ENCODE measurements at places on chromosomes 13 and 19.

DNA sequence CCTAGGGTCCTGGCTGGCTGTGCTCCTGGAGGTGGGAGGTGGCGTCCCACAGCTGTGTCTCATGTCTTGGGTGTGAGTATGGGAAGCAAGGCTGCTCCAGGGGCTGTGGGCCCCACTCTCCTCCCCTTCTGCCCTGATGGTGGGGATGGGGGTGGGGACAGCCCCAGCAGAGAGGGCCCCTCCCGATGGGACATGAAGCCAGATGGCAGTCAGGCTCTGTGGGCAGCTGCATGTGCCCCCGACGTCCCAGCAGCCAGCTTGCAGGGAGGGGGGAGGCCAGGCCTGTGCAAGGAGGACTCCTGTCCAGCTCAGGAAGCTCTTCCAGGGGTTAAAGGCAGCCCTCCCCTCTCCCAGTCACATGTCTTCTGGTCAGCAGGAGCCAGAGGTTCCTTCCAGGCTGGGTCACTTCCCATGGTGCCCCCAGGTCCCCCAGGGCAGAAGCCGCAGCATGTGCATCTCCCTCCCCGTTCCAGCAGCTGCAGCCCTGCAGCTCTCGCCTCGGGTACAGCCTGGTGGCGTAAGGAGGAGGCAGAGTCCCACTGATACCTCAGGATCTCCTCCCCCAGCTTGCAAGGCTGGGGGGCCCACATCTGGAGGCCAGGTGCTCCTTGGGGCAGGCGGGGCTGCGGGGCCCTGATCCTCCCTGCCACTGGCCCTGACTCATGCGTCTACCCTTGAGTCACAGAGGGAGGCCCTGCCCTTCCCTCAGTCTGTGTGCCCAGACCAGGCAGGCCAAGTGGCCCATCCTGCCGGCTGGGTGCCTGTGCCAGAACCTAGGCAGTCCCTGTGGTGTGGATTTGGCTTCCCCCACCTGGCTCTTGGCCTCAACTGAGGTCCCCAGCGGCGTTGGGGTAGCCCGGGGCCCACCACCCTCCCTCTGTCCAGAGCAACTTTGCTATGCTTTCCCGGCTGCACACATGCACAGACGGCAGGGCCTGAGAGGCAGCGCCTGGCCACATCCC, 13.0 kb downstream of the YIPF2 start:
- no peak for DNase-seq

DNA sequence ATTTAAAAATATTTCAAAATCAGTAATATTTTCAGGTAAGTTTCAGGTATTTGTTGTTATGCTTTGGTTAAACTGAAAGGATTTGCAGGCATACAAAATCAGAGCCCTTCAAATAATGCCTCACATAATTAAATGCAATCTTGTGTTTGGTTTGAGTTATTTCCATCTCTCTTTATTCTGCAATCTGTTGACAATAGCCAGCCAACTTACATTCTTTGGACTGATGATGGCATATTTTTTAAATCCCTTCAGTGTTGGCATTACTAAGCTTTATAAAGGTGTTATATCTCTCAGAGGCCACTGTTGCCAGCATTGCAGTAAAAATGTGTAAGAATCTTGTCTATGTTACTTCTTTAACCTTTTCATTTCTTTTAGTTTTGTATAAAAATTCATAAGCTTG, 257.2 kb upstream of the RFC3 start:
- DNase-seq = no peak

- DNase-seq = no peak
Measured at GRCh38 chr19:38893341-38893771, 6.1 kb downstream of the SIRT2 start.

DNA sequence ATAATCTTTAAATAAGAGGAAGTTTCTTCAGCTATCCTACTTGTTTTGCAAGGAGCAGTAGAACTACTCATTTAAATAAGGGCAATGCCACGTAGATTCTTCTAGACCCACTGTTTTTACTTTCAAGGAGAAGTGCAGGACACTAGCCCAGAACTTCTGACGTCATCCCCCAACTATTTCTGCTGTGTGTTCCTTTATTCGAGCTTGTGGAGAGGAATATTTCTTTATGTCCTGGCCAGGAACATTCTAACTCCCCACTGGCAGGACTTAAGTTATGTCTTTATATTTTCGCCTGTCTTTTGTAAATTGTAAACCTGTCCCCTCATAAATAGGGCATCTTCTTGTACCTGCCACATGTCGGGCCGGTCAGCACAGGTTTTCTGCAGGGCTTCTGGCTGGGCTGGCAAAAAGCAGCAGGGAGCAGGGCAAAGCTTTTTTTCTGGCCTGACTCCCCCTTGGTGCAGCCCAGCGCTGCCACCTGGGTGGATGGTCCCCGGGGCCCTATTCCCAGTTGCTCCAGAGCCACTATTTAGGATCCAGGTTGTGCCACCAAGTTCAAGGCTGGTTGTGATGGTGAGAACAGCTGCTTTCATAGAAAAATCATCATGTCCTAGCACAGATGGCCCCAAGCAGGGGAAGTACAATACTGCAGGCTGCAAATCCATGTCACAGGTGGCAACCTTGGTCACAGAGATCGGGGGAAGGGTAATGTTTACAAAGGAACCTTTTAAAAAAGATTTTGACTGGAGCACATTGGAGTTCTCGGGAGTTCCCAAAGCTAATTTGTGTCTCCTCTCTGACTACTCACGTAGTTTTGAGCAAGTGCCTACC, 1.8 kb downstream of the MBNL2 start:
- peak; percentile 66 for DNase-seq

DNA sequence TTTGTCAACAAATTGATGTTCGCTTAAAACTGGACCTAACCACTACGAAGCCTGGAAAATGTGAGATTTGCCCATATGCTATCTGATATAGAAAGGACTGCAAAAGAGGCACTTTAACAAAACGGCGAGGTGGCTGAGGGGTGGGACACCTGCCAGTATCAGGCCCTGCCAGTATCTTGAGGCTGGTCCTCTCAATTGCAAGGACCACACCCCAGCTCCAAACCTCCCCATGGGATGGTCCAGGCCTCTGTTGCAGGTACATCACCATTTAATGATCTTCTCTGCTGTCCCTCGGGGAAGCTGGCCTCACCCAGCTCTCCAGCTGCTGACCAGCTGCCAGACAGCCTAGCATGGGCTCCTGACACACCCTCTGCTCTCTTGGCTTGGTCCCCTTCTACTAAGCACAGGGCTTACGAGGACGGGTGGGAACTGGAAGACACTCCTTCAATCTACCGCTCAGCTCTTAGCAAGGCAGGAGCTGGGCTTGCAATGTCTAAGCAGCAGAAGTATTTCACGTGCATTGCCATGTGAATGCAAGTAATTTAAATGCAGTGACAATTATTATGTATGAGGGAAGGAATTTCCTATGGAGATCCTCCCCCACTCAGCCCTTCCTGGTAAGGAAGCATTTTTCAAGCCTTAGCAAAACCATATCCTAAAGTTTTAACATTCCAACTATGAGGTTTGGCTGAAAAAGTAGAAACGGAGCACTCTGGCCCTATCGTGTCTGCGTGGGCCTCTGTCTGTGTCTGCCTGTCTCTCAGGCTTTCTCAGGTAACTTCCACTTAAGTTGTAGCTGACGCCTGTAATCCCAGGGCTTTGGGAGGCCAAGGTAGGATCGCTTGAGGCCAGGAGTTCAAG, 63.9 kb downstream of the LATS2 start:
- no peak for DNase-seq

DNA sequence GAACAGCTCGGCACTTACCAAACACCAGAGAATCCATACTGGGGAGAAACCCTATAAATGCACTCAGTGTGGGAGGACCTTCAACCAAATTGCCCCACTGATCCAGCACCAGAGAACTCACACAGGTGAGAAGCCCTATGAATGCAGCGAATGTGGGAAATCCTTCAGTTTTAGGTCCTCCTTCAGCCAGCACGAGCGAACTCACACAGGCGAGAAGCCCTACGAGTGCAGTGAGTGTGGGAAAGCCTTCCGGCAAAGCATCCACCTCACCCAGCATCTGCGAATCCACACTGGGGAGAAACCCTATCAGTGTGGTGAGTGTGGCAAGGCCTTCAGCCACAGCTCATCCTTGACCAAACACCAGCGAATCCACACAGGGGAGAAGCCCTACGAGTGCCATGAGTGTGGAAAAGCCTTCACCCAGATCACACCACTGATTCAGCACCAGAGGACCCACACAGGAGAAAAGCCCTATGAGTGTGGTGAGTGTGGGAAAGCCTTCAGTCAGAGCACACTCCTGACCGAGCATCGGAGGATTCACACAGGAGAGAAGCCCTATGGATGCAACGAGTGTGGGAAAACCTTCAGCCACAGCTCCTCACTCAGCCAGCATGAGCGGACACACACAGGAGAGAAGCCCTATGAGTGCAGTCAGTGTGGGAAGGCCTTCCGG, 8.3 kb downstream of the ZNF135 start:
- no peak for DNase-seq

GRCh38 chr13:46834657-46835056, 37.7 kb upstream of the ESD start:
- no peak for DNase-seq

DNA sequence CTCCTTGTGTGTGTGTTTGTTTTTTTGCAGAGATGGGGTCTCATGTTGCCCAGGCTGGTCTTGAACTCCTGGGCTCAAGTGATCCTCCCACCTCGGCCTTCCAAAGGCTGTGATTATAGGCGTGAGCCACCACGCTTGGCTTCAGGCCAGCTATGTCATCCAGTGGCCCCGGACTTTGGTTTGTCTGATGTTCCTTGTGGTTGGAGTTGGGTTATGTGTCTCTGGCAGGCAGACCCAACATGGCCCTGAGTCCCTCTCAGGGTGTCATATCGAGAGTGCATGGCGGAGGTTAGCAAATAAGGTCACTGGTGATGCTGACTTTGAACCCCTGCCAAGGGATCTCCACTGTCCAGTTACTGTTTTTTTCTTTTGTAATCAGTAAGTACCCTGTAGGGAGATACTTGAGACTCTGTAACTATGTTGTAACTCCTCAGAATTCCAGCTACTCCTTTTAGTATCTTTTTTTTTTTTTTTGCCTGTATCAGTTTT, 37.3 kb downstream of the SMARCA4 start:
- DNase-seq = no peak

DNA sequence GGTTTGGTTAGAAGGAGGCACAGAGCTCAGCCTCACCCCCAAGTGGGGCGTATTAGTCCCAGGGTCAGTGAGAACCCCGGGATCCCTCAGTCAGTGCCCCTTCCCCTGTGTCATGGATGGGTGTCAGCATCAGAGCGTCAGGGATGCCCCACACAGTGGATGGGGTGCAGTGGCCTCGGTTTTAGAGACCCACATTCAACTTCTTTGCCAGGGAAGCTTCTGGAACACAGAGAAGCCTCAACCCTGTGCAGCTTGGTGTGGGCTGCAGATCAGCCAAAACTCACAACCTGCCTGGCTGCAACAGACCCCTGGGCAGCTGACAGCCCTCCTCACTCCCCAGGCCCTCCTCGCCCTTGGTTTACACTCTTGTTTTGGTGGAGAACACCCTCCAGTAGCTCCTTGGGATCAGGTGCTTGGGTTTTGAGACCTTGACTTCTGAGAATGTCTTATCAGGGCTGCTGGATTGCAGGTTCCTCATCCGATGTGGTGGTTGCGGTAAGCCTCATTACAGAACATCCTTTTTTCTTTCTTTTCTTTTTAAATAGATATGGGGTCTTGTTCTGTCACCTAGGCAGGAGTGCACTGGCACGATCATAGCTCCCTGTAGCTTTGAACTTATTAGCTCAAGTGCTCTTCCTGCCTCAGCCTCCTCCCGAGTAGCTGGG, 11.0 kb downstream of the ZNF333 start:
- DNase-seq = no peak

- DNase-seq = no peak
Measured at GRCh38 chr13:74794147-74794546, 659.9 kb upstream of the KLF12 start.

DNA sequence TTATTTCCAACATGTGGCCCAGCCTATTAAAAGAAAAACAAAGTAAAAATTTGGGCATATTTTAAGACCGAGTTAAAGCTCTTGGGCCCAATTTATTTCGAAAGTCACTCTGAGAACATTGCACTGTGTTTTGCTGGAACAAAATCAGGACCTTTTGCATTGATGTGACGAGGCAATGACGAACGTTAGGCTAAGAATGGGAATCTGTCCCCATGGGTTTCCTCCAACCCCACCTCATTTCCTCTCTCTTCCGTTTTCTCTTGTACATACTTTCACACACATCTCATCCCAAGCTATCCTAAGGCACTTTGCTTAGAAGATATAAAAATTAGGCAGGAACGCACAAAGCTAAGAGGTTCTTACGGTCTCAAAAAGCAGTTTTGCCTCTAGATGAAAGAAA, 22.1 kb downstream of the EDNRB start:
- no peak for DNase-seq

GRCh38 chr19:5690955-5691821, 1.1 kb downstream of the RPL36 start:
- no peak for DNase-seq

DNA sequence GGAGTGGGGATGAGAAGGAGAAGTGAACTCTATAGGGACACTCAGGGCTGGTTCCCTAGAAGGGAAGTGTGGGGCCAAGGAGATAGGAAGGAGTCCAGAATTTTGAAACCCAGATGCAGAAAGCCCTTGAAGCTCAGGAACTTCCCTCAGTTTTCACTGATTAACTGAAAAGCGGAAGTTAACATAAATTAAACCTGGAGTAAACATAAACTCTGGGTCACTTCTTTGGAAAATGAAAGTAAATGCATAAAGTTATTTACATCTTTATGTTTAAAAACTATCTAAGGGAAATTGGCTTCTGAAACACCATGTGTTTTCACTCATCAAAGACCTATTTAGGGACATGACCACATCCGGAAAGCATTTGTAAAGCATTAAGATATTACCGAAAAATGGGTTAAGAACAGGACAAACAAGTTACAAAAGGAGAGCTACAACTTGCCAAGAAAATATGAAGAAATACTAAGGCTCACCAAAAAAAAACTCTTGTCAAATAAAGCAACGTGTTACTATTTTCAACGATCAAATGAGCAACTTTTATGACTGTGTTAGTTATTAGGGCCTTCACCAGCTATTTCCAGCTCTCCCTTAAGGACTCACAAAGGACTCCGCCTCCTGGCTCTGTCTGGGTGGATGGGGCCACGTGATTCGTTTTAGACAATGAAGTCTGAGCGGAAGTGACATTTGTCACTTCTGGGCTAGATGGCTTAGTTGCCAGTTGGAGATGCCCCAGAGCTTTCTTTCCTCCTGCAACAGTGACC, 439.1 kb upstream of the ZNF507 start:
- DNase-seq = no peak

DNA sequence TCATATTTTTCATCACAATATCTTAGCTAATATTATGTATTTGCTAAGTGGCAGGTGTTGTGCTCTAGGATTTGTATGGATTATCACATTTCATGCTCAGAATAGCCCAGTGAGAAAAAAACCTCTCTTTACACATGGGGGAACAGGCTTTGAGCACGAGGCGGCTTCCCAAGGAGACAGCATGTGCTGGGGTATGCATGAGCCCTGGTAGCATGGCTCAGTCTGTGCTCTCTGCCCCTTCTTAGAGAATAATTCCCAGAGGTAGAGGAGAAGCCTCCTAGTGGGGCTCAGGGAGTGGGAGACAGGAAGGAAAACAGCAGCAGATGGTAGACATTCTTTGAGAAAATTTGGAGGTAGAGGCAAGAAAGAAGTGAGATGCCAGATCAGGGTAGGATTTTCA, 31.6 kb downstream of the RNASEH2B start:
- no peak for DNase-seq

GRCh38 chr13:110560601-110561343, 750 bp downstream of the RAB20 start:
- no peak for DNase-seq
